ENCODE measurements at places on chromosomes 3 and 15.

DNA sequence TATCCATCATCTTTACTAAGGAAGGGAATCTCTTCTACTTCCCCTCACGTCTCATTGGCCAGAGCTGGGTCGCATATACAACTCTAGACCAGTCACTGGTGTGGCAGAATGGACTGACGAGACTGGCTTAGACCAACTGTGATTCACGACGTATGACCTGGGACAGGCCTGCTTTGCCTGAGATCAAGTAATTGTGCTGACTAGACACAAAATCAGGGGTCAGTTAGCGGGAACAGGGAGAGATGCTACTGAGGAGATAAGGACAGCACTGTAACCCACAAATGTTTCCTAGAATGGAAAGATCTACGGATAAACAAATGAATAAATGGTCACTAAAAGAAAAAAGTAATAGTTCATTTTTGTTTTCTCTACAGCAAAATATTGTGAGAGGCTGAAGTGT lies 308.3 kb downstream of the MAGI1 start:
- DNase-seq = no peak

DNA sequence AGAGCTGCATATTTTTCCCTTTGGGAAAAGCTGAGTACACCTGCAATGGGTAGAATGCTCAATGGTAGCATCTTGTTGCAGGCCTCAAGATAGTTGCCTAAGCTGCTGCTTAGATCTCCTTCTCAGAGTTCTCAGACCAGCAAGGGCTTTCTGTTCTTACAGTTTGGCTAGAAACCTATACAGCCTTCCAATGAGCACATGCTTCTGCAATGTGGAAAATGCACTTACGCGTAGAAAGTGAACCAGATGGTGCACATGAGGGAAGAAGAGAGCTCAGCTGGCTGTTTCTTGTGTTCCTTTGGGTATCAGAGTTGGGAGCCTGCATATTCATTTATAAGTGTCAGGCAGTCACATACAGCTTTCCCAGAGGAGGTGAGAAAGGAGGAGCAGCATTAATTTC lies 136.4 kb downstream of the B3GALNT1 start:
- no peak for DNase-seq

DNA sequence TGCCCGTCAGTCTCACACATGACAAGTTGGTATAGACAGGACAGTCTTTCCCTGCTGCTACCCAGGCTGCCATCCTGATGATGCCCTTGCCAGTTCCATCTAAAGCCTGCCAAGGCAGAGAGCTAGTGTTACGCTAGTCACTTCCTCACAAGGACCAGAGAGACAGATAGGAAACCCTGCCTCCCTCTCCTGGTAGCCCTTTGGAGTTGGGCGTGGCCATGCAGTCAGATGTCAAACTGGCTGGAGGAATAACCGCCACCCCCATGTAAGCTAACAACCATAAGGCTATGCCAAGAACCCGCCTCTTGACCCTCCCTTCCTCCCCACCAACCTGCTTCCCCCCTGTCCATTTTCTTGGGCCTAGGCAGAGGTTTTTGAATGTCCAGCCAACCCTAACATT lies 2.8 kb downstream of the TMEM115 start:
- DNase-seq = no peak

- DNase-seq = peak; percentile 26
Measured at GRCh38 chr15:44719293-44719999, 8.1 kb downstream of the B2M start.

DNA sequence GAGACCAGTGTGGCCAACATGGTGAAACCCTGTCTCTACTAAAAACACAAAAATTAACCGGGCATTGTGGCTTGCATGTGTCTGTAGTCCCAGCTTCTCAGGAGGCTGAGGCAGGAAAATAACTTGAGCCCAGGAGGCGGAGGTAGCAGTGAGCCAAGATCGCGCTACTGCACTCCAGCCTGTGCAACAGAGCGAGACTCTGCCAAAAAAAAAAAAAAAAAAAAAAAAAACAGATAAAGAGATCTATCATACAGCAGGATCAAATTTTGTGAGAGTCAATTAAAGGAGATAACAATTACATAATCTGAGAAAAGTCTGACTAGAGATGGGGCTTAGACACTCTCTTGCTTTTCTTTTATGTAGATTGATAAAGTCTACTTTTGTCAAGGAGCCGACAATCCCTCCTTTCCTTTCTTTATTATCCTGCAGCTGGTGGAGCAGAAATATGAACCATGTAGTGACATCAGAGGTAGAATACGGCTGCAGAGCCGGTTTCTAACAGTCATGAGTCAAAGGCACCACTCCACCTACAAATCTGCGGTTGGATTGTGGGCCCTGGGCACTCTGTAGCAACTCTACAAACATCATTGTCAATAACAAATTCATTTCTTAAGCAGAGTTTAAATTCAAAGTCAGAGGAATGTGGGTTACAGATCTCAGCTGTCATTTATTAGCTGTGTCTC lies 9.0 kb downstream of the C2CD4A start:
- no peak for DNase-seq

DNA sequence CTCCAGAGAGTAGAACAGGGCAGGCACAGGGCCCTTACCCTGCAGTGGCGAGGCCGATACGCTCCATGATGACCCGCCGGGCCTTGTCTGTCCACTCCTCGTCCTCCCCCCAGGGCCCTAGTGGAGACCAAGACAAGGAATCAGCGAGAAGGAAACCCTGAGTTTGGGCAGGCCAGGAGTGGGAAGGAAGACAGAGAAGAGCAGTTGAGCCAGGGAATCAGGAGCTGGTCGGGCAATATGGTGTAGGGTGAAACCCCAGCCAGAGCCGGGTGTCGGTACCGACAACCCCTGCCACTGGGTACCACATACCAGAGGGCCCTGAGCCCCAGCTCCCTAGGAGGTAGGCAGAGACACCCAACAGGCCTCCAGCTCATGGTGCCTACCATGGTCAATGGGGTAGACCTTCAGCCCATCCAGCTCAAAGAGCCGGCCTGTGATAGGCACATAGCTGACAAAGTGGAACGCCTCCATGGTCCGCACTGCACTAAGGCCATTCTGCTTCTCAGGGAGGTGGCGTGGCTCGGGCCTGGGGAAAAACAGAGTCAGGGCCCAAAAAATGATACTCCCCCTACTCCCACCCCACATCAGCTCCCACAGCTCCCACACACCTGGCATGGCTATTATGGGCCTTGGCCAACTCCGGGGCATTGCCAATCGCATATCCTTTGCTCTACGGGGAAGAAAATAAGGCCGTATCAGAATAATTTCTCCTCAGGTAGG lies 38.0 kb downstream of the SEMA3G start:
- no peak for DNase-seq

GRCh38 chr3:49023775-49024174 lies 1.9 kb downstream of the NDUFAF3 start:
- DNase-seq = no peak

DNA sequence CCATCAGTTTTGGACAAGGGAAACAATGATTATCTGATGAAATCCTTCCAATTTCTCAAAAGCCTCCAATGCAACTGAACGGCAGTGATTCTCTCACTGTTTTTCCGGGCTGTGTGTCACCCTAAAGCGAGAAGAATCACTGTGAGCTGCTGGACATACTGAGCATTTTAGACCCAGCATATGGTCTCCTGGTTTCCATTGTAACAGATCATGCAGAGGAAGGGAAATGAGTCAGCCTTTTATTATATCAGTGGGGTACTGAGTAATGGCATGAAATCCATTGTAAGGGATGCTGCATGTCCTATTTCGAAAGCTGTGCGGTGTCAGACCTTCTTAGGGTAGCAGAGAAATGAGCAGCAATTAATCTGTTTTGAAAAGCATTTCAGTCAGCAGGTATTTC lies 287.1 kb downstream of the IL5RA start:
- DNase-seq = no peak

DNA sequence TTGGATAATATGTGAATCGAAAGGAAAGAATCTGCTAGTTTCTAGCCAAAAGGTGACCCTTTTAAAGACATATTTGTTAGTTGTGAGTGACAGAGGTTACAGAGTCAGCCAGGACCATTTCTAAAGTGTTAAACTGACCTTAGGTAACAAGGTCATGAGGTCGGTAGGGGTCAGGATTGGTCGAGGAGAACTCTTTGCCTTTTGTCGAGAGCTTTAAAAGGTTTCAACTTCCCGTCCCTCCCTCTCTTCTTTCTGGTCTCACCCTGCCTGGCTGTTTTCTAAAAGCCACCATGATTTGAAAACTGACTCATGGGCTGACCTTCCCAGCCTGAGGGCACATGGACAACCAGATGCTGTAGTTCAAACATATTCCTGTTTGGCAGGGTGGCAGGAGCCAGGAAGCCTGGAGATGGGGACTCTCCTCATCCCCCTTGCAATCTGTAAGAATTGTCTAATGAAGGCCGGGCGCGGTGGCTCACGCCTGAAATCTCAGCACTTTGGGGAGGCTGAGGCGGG lies 25.8 kb upstream of the PRTG start:
- no peak for DNase-seq
